A549 treated with Mapracorat at 1 μM for 4 hours (cell line): ENCODE measurements at places on chromosomes 16 and 17. TPM values are rescaled to one million over a fixed set of nuclear protein-coding genes. Genes with fewer than 3 reads are reported as not detected.

KSR1 gene
- 9.6 to 16.2 TPM (median 14.9 TPM) in 5 replicates for total RNA-seq

MBTD1 gene
- 4.3 to 5.8 TPM (median 5.7 TPM) in 5 replicates for total RNA-seq

PTX4 gene
- not detected in 5 replicates for total RNA-seq

WNT3 gene
- total RNA-seq, result 3.6 to 5.1 TPM (median 4.4 TPM) in 5 replicates

HID1 gene
- total RNA-seq, result 10.4 to 15.2 TPM (median 13.9 TPM) in 5 replicates

SRSF2 gene
- 395 to 461 TPM (median 439 TPM) in 5 replicates for total RNA-seq
